ENCODE measurements at places on chromosomes 12 and 14.
A peak's percentile ranks its signal among the peaks of the same experiment; 100 is the strongest.

DNA sequence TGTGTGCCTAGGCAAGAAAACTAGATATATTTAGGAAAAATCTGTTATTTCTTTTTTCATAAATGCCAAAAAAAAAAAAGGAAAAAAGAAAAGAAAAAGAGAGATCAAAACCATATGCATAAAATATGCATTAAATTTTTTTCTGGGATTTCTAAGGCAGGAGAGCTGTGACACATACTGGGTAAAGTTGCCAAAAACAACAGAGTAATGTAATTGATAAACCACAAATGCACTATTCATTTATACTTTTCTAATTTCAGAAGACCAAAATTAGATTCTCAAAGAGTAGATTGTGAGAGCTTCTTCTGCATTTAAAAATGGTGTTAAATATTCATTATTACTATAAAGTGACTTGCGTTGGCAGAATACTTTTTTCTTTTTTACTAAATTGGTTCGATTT lies 673.8 kb upstream of the MGAT4C start:
- no peak for DNase-seq

DNA sequence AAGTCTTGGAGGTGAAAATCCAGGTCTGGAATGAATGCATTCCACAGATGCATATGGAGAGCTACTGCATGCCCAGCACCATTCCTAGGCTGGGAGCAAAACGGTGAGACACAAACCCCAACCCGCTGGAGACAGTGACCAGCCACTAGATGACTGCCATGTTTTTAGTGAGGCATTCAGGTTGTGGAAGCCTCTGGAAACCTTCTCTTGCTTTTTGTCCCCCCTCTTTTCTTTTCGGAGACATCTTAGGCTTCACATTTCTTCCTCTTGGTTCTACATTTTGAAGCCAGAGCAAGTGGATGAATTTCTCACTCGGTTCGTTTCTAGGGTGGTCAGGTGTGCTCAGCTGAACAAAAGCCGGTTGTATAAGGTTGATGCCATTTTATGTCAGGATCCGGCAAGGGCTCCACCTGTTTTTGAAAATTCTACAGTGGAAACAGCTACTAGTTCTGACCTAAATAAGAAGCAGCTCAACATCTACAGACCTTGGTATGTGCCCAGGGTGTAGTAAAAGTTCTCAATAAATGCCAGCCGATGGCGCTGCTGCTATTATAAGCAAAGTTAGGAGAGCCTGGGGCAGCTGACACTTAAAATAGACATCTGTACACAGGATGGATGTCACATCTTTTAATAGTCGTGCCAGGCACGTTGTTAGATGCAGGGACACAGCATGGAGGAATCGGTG lies 1.8 kb upstream of the ZNF839 start:
- peak; percentile 48 for DNase-seq

DNA sequence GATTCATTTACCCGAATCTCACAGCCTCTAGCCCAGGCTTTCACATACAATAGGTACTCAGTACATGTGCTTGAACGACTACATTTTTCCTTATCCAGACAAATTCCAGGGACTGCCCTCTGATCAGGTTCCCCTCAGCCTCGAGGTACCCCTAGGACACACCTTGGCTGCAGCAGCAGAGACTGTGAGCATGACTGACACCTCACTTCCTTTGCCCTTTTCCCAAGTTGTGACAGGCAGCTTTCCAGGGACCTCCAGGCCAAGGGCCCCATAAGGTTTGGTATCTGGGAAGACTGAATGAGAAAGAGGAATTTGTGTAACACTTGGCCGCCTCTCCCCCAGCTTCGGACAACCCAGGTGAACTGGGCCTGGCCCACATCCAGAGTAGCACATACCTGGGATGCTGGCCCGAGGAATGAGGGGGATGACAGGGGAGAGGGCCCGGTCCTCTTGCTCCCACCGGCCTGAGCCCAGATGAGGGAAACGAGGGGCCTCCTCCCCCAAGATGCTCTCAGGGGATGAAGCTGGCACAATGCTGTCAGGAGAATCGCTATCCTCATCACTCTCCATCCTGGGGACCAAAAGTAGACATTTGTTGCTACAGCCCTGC lies 10.2 kb upstream of the PRKAG1 start:
- no peak for DNase-seq

DNA sequence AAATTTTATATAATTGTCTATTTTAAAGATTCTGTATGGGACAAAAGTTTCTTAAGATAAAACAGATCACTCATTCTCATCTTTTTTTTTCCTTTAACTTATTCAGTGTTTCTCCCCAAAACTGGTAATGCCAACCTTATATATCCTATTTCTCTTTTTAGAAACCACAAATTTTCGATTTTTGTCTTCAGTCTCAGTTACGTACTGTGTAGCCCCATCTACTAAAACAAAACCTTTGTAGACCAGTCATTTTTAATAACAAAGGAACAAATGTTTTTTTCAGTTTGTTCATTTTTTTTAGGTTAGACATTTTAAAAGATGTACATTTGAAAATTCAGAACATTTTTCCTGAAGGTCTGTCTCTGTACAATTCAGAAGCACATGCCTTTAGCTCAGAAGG lies 18.2 kb downstream of the PNMA1 start:
- no peak for DNase-seq

DNA sequence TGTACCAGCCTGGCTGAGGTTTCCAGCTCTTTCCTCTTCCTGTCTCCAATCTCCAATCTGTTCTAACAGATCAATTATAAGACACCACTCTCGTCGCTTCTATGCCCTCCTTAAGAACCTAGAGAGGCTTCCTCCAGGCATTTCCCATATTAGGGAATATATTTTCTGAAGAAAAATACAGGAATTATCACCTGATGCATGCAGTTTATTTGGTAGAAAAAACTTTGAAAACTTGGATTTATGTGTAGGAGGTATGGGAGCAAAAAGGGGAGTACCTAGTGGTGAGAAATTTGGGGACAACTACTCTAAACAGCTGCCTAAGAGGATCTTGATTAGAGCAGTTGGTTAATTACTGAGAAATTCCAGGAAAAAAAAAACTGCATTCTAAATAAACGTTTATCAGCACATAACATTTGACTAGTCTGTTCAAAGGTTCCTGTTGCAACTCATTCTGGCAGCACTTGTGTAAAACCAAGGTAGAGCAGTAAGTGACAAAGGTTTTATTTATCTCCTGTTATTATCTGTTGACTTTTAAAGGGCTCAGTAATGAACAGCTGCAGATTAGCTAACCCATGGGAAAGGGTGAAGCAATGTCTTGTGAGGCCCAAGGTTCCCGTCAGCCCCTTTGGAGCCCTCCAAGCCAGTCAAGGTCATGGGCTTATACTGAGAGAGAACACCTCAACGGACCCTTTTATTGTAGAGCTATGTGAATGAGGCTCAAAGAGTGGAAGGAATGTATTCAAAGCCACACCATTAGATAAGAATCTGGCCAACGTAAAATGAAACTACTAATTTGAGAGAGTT lies 36.4 kb upstream of the NR1H4 start:
- DNase-seq, result no peak

DNA sequence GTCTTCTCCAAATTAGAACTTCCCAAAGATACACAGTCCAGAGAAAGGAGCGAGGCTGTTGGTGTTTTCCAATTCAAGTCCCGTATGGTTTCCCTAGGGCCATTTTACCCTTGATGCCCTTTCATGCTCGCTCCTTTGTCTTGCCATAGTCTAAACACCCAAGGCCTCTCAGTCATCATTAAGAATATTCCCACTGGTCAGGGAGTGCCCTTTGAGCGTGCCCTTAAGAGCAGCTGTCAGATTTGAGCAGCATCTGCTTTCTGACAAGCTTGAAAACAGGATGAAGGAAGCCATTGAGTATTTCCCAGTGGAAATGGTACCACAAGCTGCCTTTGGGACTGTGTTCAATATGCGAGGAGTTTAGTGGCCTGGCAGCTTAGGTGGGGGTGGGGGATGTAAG lies 10.4 kb upstream of the GALNT16 start:
- DNase-seq, result no peak

DNA sequence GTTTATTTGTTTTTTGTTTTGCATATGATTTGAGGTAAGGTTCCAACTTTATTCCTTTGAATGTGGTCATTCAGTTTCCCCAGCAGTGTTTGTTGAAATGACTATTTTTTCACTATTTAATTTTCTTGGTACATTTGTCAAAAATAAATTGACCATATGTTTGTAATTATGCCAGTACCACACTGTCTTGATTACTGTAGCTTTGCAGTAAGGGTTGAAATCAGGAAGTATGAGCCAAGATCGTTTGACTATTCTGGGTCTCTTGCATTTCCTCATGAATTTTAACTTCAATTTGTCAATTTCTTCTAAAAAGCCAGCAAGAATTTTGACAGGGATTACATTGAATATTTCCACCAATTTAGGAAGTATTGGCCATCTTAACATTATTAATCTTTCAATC lies 199.3 kb upstream of the PPFIA2 start:
- no peak for DNase-seq

DNA sequence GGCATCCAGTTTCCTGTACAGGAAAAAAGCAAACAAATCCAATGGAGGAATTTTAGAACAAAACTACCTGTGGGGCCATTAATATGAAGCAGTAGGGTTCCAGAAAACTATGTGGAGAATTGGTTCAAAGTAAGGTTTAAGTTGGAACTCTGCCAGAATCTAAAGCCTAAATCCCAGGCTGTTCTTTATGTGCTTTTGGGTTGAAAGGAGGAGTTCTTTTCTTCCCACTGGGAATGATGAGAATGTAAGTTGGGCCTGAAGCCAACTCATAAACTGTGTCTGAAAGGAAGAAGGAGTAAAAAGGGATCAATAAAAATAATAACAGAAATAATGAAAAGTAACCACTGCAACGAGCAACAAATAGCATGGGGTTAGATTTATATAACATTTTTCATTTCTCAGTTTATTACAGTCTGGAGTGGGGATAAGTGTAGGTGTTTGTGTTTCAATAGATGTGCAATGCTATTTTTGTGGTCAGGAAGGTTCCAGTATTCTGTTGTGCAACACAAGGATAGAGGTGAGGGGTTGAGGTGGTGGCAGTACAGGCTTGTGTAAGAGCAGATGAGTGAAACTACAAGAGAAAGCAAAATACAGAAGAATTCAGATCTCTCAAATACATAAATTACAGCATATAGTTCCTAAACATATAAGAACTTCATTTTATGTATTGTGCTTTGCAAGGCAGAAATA lies 373.6 kb downstream of the EMP1 start:
- no peak for DNase-seq

DNA sequence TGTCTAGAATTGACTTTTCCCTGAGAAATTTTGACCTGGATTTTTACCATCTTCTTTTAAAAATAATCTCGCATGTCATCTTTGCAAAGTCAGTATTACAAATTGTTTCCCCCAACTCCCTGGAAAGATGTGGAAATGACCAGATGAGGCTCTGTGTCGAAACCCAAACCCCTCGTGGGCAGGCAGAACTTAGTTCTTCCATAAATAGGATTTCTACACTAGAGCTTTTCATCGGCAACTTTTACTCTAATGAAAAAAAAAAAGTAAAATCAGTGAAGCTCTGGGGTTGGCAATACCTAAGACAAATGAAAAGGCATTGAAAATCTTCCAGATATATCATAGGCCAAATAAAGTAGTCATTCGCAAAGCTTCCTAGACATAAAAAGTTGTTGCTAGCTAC lies 17.0 kb downstream of the SSPN start:
- DNase-seq, result no peak

DNA sequence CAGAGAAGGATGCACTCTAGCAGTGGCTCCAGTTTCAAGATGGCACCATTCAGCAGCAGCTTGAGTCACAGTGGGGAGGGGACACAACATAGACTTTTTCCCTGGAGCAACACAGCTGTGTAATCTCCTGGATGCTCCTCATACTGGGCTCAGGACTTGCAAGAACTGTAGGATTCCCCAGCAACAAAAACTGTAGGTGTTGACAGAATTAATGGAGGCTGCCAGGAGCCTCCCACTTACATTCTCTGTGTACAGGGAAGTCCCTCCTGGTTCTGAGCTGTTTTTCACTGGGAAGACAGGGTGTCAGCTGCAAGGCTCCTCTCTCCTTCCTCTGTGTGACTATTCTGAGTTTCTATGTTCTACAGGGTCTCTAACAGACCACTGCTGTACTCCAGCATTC lies 217.9 kb downstream of the KIF21A start:
- no peak for DNase-seq

GRCh38 chr12:2834581-2835491 lies at the start of gene NRIP2:
Gene NRIP2, minus strand, starts transcription at chr12:2835035. Its CDS starts 52 bp downstream, at chr12:2834983.
- peak; percentile 63 for DNase-seq

- DNase-seq, result no peak
These were observed 65.1 kb upstream of the ST8SIA1 start for GRCh38 chr12:22399464-22400180.

DNA sequence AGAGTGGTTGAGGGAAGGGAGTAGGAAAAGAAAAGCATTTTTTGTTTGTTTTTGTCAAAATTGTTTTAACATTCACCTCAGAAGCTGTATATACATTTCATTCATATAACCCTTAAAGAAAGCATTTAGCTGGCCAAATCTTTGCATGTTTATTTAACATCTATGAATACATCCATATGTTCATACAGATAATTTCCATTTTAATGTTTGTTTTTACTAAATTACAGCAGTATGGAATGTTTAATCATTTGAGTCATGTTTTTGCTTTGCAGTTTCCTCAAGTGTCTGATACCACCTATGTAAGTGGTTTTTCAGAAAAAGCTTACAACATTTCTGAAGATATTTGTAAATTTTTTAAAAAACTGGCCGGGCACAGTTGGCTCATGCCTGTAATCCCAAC lies 84.3 kb upstream of the ATF1 start:
- no peak for DNase-seq

Data from GM23338 (cell line).